ENCODE measurements at places on chromosomes 7 and 10.

GRCh38 chr7:122132341-122132740, 11.7 kb downstream of the AASS start:
- no peak for DNase-seq

DNA sequence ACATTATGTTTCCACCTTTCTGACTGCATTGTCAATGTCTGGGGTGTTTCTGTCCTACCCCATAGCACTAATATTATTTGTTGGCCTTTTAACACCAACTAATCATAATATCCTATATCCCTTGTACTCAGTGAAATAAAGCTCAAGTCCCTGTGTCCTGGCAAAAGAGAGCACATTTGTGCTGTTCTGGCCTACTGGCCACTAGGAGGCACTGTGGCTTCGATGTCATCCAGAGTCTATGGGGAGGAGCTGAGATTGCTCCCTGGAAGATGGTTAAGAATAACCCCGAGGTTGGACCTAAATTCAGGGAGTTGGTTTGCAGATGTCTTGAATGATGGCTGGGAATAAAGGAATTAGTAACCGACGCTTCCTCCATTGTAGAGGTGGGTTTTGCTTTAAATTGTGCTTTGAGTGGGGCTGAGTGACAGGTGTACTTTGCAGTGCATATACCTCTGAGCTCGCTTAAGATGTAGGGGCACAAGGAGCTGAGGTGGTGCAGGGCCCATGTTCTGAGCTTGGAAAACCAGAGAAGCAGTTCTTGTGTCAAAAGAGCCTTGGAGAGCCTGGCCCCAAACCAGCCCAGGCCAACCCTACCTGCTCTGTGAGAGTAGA, 191.2 kb upstream of the PRSS1 start:
- DNase-seq = no peak

DNA sequence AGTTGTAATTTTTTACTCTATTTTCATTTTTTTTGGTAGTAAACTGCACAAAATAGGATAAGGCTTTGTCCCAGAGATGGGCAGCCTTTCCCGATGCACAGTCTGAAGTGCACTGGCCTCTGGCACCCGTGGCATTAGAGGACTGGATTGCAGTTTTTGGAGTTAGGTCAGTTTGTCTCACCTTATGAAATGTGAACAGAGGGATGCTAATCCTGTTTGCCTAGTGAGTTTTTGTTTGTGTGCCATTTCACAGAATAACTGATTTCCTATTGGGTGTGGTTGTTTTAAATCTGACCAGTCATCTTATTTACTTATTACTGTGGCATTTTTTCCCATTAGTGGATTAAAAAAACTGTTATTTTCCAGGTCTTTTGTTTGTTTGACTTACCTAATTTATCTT, 109.5 kb upstream of the GATA3 start:
- DNase-seq = no peak

- peak; percentile 78 for DNase-seq
Measured at GRCh38 chr10:12902135-12902572, 99.4 kb downstream of the CCDC3 start.

DNA sequence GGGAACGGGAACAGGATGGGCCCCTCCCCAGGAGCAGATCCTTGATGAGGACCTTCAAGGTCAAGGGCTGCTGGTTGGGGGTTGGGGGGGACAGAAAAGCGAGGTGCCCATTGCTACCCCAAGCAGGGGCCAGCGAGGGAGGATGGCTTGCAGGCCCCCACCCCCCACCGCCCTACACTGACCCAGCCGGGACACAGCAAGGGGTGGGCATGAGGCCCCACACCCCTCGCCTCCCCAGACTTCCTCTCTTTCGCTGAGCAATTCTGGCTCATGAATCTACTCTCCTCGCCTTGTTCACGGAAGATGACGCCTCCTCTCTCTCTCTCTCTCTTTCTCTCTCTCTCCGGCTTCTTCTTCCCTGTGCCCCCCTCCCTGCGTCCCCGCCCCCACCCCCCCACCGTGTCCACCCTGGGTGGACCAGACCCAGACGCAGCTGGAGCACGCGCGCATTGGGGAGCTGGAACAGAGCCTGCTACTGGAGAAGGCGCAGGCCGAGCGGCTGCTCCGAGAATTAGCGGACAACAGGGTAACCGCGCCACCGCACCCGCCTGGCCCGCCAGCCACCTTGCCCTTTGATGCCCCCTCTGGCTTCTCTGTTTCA, 81.1 kb upstream of the GTF2IRD1 start:
- peak; percentile 84 for DNase-seq

- DNase-seq = no peak
Measured at GRCh38 chr10:49318755-49319154, 19.8 kb downstream of the C10orf71 start.

GRCh38 chr10:26432938-26433337, 5.2 kb upstream of the APBB1IP start:
- DNase-seq = no peak

DNA sequence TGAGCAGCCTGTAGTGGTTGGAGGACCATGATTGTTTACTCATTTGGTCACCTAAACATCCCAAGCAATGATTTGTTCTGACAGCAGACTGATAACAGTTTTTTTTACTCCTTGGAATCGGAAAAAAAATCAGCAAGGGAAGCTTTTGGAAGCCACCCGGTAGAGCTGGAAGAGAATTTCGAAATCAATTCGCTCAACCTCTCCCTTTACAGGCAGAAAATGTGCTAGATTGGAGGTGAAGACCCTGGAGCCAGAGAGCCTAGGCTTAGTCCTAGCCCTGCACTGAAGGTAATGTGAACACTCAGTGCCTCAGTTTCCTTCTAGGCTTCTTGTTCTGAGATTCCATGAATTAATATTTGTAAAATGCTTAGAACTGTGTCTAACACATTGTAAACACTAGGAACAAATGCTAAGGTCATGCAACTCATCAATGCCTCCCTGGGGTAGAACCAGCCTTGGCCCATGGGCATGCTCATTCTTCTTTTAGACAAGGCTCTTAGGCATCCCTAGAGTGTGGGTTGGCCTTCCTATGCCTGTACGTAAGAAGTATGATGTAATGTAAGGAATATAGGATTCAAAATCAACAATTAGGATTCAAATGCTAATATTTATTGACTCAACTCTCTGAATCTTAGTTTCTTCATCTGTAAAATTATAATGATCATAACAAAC, 52.7 kb downstream of the MET start:
- DNase-seq = no peak

GRCh38 chr10:110368556-110368955, 63.8 kb upstream of the SMNDC1 start:
- DNase-seq = no peak

DNA sequence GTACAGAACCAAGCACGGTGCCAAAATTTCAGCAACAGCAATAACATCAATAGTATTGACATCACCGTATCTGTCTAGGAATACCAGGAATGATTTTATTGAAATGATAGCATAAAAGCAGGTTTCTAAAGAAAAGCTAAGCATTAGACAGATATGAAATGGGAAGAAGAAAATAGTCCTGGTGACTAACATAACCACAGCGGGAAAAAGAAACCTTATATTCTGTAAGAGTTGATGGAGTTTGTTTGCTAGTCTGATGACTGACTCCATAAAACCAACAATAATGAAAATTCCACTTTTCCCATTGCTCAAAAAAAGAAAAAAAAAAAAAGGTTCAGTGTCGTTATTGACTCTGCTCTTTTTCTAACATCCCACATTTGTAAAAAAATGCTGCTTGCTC, 668.3 kb downstream of the IPMK start:
- DNase-seq = no peak

DNA sequence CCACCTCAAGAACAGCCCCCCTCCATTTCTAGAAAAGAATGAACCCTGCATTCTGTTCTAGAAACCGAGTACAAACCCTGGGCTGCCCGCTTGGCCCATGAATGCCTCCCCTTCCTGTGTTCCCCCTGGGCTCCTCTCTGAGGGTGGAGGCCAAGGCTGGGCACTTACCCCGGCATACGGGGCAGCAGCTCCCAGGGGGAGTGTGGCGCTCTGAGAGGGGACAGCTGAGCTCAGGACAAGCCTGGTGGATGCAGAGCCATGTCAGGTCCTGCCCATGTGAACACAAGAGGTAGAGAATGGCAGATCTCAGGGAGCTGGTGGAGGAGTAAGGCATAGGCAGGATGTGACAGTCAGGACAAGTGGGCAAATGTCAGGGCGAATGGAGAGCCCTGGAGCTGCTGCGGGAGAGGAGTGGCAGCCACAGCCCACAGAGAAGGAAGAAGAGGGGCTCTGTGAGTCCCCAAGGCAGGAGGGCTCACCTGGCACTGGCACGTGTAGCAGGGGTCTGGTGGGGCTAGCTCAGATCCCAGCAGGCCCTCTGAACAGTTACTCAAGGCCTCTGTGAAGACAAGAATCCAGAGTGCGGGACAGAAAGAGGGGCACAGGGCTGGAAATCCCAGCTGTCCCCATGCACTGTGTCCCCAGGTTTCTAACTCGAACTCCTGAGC, 18.9 kb downstream of the ATP6V1F start:
- DNase-seq = no peak

DNA sequence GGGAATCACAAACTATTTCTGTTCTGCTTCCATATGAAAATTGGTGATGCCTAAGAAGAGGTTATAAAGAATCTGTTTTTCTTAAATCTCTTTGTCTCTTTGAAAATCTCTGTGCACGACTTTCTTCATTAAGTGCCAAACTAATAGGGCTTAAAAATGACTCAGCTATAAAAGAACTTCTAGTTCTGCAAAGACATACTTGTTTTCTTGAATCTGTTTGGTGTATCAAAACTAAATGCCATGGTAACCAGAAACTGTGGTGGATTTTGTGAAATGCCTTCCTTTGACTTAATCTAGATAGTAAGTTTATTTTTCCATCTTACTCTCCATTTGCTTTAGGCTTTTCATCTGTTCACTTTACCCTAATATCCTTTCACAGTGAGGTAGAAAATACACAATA, 417.8 kb downstream of the PARD3 start:
- DNase-seq = no peak

DNA sequence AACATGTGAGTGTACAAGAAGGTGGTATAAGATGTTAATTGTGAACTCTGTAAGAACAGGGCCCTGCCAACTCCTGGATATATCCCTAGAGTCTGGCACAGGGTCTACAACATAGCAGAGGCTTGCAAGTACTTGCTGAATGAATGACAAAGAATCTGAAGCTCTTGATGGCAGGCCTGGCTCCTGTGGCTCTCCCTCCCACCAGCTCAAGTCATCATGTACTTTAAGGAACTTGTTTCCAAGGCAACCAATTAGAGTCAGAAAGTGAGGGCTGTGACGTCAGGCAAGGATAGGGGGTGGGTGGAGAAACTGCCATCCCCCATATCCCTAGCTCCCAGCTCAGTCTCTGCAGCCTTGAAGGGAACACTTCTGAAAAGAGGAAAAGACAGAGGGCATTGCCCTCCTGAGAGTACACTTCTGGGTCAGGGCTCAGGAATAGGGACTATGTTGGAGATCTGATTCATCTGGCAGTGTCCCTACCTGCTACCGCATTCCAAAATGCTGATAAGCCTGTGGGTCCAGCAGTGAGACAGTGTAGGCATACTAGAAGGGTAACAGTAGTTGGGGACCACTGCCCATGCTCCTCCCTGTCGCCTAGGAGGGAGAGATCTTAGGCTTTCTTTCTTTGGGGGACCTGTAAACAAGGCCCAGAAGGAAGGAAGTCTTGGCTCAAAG, 34.6 kb upstream of the BTRC start:
- DNase-seq = no peak

DNA sequence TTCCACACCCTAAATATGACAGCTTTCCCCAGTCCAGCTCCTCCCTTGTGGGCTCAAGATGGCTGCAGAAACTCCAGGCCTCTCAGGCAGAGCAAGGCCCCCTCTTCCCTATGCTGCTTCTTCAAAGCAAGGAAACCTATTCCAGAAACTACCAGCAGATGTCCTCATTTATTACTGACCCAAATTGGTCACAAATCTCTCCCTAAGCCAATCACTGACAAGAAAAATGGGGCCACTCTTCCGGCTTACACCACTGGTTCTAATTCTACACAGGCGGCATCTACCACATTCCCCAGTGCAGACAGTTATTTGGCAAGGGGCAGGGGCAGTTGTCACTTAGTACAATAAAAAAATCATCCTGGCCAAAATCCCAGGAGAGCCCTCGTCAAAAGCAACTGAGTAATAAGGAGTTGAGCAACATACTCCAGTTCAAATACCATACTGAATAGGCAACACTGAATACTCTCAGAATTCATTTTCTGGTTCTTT, 150.4 kb downstream of the SFMBT2 start:
- DNase-seq = no peak

DNA sequence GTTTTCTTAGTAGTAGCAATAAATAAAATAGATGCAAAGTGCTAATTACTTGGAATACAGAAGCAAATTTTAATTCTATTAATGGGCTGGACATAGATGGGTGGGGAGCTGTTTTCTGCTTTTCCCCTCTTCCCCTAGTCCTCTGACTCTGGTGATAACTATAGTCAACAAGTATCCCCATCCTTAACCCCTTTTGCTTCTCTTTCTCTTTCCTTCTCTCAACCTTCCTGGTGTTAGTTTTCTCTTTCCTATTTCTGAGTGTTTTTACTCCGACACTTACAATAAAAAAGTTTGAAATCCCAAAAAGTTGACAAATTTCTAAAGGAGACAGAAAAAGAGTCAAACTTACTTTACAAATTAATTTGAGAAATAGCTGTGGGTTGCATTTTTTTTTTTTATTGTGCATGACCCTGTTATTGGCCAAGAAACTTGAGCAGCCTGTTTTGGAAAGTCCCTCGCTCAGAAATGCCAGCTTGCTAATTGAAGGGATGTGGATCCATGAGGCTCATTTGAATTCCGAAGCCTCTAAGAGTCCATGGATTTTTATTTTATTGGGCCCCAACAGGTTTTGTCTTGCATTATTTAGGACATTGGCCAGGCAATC, 2.4 kb downstream of the FAS start:
- DNase-seq = no peak

GRCh38 chr7:16711730-16712129, 41.8 kb upstream of the TSPAN13 start:
- DNase-seq = no peak

DNA sequence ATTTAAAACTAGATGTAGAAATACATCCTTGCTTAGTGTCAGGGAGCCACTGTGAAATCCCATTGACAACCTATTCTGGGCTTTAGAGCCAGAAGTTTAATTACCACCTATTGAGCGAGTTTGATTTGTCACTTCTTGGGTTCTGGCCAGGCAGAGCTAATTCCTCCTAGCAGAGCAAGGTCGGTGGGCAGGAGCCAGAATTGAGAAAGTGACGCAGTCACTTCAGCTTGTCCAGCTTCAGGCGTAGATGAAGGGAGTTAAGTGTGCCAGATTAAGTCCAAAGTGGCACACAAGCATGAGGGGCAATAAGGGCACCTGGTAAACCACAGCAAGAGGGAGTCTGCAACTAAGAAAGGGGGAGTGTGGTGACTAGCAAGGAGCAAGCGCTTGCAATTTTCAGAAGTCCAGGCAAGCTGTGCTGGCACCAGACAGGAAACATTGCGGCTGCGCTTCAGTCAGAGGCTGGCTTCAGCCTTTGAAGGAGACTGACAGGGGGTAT, 119.4 kb downstream of the ST7 start:
- DNase-seq = no peak

- DNase-seq = no peak
Measured at GRCh38 chr7:88566162-88566729, 193.3 kb upstream of the ZNF804B start.

GRCh38 chr7:95511716-95512260, 26.0 kb downstream of the ASB4 start:
- peak; percentile 78 for DNase-seq

GRCh38 chr7:106010331-106010730, 47.3 kb downstream of the CDHR3 start:
- no peak for DNase-seq

Measured in ovary (tissue), 10 donors.